ENCODE measurements at places on chromosomes 13 and 19. TPM values are rescaled to one million over a fixed set of nuclear protein-coding genes. Genes with fewer than 3 reads are reported as not detected.

ATXN8OS gene
- polyA plus RNA-seq: 0.46 TPM

FFAR2 gene
- polyA plus RNA-seq: 0.65 TPM

JOSD2 gene
- polyA plus RNA-seq: 28.5 TPM

IQCN gene
- 4.9 TPM for polyA plus RNA-seq

RNF113B gene
- polyA plus RNA-seq: not detected

DNA sequence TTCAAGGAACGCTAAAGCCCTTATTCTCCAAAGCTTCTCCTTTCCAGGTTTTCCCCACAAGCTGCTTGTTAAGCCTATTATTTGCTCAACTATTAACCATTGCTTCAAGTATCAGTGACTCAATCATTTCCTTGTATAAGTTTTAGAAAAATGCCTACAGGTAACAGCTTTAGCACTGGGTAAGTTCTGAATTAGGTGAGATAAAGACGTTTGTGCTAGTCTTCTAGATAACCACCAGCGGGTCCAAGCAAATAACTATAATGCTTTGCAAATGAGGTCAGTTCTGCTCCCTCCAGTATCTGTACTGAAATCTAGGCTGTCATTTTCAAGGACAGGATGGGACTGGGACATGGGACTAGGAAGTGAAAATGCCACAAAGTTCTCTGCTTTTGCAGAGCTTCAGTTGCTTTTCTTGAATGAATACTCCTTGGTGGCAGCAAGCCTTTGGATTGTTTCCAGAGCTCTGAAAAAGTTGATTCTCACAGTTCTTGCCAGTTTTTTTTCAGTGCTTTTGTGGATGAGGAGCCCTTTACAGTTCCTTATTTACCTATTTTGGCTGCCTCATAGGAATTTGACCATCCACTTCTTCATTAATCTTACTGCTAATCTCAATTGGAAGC, 1487.7 kb downstream of the EFNB2 start:
- no peak for DNase-seq

- no peak for DNase-seq
These were observed 1074.3 kb upstream of the SLC10A2 start for GRCh38 chr13:104140552-104140951.

DNA sequence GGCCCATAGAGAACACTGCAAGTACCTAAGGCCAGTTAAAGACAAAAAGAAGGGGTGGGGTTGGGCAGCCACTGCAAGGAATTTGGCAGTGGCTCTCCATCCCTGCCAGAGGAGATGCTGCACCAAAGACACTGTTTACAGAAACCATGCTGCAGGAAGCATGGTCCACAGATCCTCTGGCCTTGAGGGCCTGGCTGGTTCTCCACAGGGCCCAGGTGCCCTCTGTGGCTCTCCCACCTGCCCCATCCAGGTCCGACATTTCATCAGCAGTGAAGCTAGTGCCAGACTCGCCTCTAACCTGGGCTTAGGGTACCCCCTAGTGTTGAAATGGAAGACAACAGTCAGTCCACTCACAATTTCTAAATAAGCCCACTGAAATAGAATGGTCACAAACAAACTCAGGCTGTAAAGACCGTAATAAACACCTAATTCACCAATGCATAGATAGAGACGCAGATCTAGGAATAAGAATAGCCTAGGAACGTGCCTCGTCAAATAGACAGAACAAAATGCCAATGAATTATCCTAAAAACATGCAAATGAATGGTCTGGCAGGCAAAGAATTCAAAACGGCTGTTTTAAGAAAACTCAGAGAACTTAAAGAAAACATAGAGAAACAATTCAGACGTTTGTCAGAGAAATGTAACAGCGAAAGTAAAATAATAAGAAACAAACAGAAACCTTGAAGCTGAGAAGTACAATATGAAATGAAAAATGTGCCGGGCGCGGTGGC, 23.3 kb downstream of the LYPD4 start:
- DNase-seq: no peak

- no peak for DNase-seq
These were observed 117.4 kb downstream of the TNFRSF19 start for GRCh38 chr13:23687614-23688013.

DNA sequence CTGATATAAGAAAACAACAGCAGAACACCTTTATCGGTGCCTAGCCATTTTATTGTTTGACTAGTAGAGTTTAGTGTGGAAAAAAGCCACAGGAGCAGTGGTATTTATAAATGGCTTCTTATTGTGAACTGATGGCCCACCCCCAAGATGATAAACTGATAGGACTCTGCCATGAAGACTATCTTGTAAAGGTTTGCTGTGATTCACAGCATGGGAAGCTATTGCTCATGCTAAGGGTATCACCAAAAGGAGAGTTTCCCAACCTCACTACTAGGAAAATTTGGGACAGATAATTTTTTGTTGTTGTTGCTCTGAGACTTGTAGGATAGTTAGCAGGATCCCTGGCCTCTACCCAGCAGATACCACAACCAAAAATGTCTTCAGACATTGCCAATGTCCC, 12.0 kb upstream of the SLC7A1 start:
- DNase-seq: no peak

DNA sequence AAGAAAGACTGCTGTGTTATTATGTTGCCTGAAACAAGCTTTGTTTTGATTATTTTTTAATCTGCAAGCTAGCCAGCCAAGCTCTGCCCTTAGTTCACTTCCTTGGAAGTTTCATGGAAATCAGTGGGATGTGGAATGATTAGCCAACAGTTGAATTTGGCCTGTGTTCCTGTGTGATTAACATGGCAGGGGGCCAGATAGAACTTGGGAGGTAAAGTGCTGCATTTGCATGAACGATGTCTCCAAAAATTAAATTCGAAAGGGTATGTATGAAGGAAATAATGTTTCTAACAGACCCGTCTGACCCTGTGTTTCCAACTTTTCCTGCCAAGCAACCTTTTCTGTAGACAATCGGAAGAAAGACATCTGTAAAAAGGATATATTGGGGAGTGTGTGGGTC, 32.2 kb downstream of the UFM1 start:
- peak; percentile 72 for DNase-seq

GRCh38 chr19:36605877-36606478, 865 bp downstream of the ZNF382 start:
- DNase-seq: no peak

GRCh38 chr19:23470873-23471545, 75.7 kb upstream of the ZNF91 start:
- DNase-seq: no peak

DNA sequence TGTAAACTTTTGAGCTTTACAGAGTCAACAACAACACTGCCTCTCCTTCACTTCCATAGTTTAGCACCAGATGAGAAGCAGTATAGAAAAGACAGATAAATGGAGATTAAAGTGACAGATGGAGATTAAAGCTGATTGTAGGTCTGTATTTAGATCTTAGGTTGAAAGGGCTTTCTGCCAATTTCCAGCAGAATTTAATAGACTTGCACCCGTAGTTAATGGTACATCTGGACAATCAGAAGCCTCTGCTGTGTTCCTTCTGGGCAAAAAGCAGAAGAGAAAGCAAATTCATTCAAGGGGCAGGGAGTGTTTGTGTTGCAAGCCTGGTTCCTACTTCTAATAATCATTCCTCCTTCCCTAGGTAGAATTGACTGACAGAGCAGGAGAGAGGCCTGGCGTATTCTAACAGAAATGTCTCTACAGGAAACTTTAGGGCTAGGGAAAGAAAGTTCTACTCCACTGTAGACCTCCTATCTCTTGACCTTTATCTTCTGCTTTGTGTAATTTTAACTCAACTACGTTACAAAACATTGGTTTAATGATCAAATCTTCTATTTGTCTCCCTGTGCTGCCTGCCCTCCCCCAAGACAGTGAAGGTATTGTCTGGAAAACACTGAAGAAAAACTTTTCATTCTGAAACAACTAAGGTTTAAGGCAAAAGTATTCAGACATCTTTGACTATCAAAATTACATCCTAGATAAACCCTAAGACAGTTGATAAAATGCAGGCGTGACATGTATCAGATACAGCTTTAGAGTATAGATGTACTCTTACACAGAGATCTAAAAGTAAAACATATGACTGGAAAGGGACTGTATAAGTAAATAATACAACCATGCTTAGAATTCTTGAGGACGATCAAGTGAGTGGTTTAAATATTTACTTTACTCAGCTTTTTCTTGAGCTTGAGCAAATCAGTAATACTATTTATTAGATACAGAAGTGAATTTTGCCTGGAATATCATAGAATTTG, 44.4 kb downstream of the GPC6 start:
- DNase-seq: no peak

- no peak for DNase-seq
These were observed 21.6 kb downstream of the SLC25A30 start for GRCh38 chr13:45396533-45397095.

DNA sequence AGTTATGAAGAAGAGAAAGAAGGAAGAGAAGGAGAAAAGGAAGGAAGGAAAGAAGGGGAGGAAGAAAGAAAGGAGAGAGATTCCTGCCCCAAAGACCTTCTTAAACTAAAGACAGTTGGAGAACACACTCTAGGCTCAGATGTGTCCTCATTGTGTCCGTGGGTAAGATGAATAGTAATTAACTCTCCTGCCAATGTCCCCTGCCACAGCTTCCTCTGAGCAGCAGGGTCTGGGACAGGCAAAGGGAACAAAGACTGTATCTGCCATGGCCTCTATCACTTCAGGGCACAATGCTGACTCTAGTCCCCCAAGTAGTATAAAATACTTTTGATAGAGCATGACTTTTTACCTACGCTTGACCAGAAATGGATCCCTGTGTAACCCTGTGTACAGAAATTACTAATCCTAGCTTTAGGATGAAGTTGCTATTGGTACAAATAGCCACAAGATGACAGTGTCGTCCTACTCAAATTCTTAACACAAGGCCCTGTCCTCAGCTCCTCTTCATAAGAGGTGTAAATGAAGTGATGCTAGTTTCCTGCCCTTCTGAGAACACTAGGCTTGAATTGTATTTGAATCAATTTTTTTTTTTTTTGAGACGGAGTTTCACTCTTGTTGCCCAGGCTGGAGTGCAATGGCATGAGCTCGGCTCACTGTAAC, 186.2 kb upstream of the GPR12 start:
- DNase-seq: no peak

DNA sequence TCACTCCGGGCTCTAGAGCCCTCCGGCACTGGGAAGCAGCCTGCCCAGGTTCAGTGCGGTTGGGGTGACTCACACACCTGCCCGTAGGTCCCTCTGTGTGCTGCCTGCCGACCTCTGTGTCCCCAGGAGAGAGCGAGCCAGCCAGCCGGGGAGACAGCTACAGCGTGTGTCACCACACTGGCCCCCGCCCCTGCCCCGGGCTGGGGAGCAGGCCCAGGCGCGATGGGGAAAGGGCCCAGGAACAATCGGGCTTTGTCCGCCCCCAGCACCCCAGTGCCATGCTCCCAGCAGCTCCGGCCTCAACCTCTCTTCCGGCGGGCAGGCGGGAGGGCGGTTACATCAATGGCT, at the start of gene KLK6:
KLK6 (minus strand) TSS at position 179 of the 348 bp plus-strand sequence. CDS start 1,487 bp downstream, outside the sequence.
- DNase-seq: no peak

DNA sequence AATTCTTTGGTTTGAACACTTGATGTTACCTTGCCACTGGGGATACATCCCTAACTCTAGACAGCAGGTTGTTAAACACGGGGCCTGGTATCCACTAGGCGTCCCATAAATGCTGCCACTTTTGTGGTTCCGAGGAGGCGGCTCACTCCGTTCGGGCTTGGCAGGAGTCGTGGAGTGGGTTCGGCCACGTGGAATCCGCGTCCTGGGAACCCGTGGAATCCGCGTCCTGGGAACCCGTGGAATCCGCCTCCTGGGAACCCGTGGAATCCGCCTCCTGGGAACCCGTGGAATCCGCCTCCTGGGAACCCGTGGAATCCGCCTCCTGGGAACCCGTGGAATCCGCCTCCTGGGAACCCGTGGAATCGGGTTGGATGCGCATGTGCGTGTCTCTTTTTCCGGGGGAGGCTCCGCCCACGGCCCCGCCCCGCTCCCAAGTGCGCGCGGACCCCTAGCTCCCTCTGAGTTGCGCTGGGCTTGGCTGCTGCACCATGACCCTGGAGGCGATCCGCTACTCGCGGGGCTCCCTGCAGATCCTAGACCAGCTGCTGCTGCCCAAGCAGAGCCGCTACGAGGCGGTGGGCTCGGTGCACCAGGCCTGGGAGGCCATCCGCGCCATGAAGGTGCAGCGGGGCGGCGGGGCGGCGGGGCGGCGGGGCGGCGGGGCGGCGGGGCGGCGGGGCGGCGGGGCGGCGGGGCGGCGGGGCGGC, at the start of gene MRI1:
MRI1 (plus strand) TSS at position 422 of the 707 bp plus-strand sequence; CDS start at position 489, 67 bp downstream.
- peak; percentile 80 for DNase-seq

DNA sequence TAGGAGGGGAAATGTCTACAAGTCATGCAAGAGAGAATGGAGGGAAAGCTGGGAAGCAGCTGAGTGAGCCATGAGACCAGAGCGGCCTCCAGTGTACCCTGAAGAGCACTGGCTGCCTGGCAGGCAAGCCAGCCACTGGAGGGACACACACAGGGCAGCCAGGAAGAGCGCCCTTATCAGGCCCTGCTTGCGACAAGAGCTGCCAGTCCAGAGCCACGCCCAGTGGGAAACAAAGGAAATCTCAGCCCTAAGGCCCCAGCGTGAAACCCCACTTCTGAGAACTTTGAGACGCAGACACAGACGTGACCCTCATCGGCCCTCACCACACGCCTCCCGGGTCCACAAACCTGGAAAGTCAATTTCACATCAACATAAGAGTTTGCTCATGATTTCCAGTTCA, 105.0 kb downstream of the STK24 start:
- no peak for DNase-seq

DNA sequence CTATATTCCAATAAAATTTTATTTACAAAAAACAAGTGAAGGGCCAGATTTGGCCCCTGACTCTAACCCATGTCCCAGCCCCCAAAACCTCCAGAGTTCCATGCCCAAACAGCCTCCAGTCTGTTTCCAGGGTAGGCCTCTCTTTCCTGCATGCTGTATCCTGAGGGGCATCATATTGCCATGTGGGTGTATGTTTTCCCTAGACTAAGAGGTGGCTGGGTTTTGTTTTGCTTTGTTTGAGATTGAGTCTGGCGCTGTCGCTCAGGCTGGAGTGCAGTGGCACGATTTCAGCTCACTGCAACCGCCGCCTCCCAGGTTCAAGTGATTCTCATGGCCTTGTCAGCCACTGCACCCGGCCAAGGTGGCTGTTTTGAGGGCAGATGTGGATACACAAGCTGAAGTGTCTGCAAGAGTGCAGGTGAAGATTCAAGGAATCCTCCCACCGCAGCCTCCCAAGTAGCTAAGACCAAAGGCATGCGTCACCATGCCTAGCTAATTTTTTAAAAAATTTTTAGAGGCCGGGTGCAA, 23.6 kb upstream of the LSM14A start:
- DNase-seq: no peak

GRCh38 chr13:97851269-97851668, 102.2 kb upstream of the IPO5 start:
- DNase-seq: no peak

- DNase-seq: no peak
These were observed 543 bp downstream of the PSMC4 start for GRCh38 chr19:39971380-39972035.

All from hindlimb muscle (tissue), 1 donor.